ENCODE measurements at places on chromosomes 5 and 9. TPM values are rescaled to one million over a fixed set of nuclear protein-coding genes. Genes with fewer than 3 reads are reported as not detected.
A peak's percentile ranks its signal among the peaks of the same experiment; 100 is the strongest.

DNA sequence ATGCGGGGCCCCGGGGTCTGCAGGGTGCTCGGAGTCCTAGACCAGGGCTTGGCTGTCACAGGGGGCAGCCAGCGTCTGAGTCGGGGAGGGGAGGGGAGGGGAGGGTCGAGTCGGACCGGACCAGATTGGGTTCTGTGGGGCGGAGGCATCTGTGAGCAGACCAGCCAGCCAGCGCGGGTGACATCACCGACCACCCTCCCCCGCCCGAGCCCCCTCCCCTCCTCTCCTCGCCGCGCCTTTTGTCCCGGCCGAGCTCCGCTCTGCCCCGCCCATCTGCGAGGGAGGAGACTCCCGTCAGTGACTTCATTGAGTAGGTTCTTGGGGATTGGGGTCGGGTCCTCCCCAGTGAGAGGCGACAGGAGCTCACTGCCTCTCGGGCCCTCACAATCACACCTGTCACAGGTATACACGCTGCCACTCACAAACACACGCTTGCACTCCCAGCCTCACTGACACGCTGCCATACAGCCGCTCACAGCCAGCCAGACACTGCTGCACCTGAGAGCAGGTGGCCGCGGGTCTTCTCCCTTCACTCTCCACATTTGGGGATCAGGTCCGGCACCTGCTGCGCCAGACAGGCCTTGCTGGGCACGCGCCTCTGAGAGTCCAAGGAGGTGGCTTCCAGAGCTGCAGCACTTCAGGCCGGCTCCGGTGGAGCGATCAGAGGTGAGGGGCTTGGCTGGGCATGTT, 546 bp downstream of the DNAJB5 start:
- DNase-seq = peak; percentile 55
- H3K36me3 ChIP-seq = no peaks in the 10 kb centered on the region
- H3K4me1 ChIP-seq = peaks cover 56% of the 10 kb centered on the region

DNA sequence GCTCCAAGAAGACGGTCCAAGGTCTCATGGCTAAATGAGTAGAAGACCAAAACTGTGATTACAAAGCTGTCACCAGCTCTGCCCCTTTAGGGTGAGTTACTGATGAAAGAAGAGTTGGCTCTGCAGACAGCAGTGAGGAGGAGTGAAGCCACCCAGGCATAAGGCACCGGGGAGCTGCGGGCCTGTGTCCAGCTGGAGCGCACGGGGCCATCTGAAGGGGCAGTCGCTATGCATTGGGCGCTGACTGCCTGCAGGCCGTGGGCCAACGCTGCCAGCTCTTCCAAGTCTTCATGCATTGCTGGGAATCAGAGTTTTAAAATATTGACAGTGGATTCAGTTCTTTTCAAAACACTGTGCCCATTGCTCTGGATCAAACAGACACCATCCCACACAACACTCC, 70.3 kb downstream of the DAPK1 start:
- H3K36me3 ChIP-seq = no peaks in the 10 kb centered on the region
- H3K27ac ChIP-seq = no peak overlapping the region
- H3K4me1 ChIP-seq = no peaks in the 10 kb centered on the region
- no peak for DNase-seq

GRCh38 chr9:89352451-89352850, 34.2 kb downstream of the SECISBP2 start:
- H3K27ac ChIP-seq = peak overlapping the region; percentile 81
- H3K27me3 ChIP-seq = no peaks in the 10 kb centered on the region
- H3K4me3 ChIP-seq = no peak overlapping the region
- DNase-seq = no peak
- H3K36me3 ChIP-seq = peaks cover 70% of the 10 kb centered on the region
- peaks cover 34% of the 10 kb centered on the region for H3K4me1 ChIP-seq

GRCh38 chr5:105945203-105945972, 1725.3 kb downstream of the EFNA5 start:
- H3K27me3 ChIP-seq = no peaks in the 10 kb centered on the region
- no peak overlapping the region for H3K27ac ChIP-seq
- H3K4me3 ChIP-seq = no peak overlapping the region
- H3K36me3 ChIP-seq = no peaks in the 10 kb centered on the region
- no peak for DNase-seq
- H3K4me1 ChIP-seq = no peaks in the 10 kb centered on the region

DNA sequence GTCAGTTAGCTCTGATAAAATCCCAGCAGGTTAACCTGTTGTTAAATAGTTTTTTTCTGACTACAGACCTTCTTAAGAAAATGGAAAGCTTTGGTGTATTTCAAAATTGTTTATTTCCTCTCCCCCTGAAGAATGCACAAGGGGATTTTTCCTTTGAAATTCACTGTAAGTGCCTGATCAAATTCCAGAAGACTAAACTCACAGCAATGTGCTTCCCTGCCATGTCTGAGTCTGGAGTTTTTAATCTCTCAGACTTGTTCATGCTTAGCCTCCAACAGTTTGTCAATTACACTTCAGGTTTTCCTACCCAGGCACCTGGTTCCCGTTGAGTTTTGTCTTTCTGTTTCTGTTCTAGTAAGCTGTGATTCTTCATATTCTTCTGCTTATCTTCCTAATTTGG, 961.6 kb upstream of the CDH18 start:
- no peaks in the 10 kb centered on the region for H3K4me1 ChIP-seq

GRCh38 chr5:68304421-68305052, 89.0 kb downstream of the PIK3R1 start:
- peaks cover under 1% of the 10 kb centered on the region for H3K27me3 ChIP-seq
- H3K4me3 ChIP-seq = no peak overlapping the region
- H3K27ac ChIP-seq = no peak overlapping the region
- peaks cover 19% of the 10 kb centered on the region for H3K36me3 ChIP-seq
- no peak for DNase-seq

DNA sequence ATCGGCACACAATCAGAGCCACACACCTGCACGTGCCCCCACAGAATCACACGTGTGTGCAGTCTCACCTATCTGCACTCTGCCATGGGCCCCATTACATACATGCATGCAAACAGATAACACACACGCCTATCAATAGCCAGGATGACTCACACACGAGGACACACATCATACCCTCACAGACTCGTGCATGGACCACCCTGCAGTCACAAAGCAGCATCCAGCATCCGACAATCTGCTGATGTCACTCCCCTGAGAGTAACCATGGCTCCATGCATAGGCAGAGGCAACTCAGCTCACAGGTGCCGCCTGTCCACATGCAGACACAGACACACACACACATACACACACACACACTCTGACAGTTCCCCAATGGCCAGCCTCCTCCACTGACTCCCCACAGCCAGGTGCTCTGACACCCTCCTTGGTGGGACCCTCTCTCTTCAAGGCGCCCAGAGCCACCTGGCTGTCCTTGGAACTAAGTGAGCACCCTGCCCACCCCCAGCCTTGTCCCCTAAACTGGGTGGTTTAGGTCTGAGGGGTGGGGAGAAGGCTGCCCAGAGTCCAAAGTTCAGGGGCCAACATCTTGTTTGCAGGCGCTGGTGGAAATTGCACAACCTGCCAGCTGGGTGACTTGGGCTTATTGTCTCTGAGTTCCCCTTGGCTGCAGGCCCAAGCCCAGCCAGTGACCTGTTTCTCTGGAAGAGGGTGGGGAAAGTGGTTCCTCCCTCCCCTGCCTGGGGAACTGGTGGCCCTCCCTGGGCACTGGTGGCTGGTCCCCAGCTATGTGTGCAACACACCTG, 34.6 kb upstream of the NEK6 start:
- H3K36me3 ChIP-seq = no peaks in the 10 kb centered on the region
- no peak for DNase-seq
- peaks cover 11% of the 10 kb centered on the region for H3K27me3 ChIP-seq
- peaks cover 31% of the 10 kb centered on the region for H3K4me1 ChIP-seq
- H3K4me3 ChIP-seq = no peak overlapping the region
- peak overlapping the region; percentile 32 for H3K27ac ChIP-seq

GRCh38 chr5:136522217-136522956, 157.0 kb upstream of the TRPC7 start:
- H3K27me3 ChIP-seq = no peaks in the 10 kb centered on the region
- no peak overlapping the region for H3K27ac ChIP-seq
- no peak overlapping the region for H3K4me3 ChIP-seq
- H3K4me1 ChIP-seq = no peaks in the 10 kb centered on the region

- H3K36me3 ChIP-seq = no peaks in the 10 kb centered on the region
- no peak for DNase-seq
- no peaks in the 10 kb centered on the region for H3K4me1 ChIP-seq
- H3K27ac ChIP-seq = no peak overlapping the region
- H3K4me3 ChIP-seq = no peak overlapping the region
Measured at GRCh38 chr5:178762391-178762790, 31.9 kb upstream of the ZNF354A start.

DNA sequence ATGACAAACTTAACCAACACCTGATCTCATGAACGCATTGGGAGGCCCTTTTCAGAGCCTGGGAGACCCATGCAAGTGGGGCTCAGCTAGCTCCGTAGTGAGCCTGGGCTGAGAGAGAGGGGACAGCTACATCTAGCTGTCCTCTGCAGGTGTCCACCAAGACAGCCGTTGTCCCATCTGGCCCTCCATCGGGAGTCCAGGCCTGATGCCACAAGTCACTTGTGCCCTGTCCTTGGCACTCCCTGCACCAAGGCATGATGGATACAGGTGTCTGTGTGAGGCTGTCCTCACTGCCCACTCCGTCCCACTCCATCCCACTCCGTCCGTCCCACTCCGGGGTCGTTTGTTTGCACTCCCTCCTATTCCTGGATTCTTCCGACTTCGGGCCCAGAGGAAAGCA, 2.5 kb upstream of the EDF1 start:
- DNase-seq = no peak
- H3K36me3 ChIP-seq = peaks cover 7% of the 10 kb centered on the region
- peaks cover 19% of the 10 kb centered on the region for H3K4me1 ChIP-seq
- H3K27me3 ChIP-seq = no peaks in the 10 kb centered on the region

GRCh38 chr5:16265141-16265540, 85.5 kb upstream of the MARCHF11 start:
- H3K27ac ChIP-seq = no peak overlapping the region
- no peaks in the 10 kb centered on the region for H3K4me1 ChIP-seq
- no peak overlapping the region for H3K4me3 ChIP-seq
- DNase-seq = no peak

- no peak overlapping the region for H3K4me3 ChIP-seq
- H3K4me1 ChIP-seq = peaks cover 45% of the 10 kb centered on the region
- peaks cover 72% of the 10 kb centered on the region for H3K36me3 ChIP-seq
- H3K27ac ChIP-seq = peak overlapping the region; percentile 3
Measured at GRCh38 chr5:151199581-151200185, 24.2 kb downstream of the CCDC69 start.

DNA sequence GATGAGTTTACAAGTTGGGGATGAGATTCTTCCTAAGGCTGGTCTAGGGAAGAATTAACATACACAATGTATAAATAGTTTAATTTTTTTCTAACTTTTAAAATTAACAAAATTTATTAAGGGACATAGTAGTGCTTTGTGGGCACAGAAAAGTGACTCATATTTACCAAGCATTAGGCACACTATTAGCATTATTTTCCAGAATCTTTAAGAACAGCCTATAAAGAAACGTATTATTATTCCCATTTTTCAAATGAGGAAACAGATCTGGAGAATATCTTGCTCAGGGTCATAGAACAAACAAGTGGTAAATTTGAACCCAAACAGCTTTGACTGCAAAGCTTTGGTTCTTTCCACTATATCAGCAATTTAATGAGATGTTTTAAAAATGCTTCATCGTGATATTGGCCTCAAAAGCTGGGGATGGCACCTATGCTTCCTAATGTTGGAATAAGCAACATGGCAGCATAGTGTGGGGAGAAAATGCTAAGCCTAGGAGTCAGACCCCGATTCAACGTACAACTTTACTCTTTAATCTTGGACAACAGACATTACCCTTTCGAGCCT, 55.9 kb downstream of the ABCA1 start:
- DNase-seq = no peak
- no peaks in the 10 kb centered on the region for H3K36me3 ChIP-seq
- no peak overlapping the region for H3K27ac ChIP-seq

- no peak overlapping the region for H3K27ac ChIP-seq
- H3K36me3 ChIP-seq = no peaks in the 10 kb centered on the region
- no peaks in the 10 kb centered on the region for H3K27me3 ChIP-seq
Measured at GRCh38 chr5:23257656-23258055, 249.8 kb upstream of the PRDM9 start.

DNA sequence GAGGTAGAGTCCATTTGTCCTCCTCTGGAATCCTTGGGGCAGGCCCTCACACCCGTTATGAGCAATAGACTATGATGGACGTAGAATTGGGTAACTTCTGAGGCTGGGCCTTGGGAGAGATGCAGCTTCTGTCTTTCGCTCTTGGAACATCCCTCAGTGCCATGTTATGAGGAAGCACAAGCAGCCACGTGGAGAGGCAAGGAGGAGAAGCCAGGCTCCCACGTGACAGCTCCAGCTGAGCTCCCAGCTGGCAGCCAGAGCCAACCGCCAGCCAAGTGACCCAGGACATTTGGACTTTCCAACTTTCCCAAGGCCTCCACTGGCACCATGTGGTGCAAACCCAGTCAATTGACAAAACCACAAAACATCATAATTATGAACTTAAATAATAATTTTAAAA, 43.0 kb upstream of the BOD1 start:
- no peak overlapping the region for H3K4me3 ChIP-seq
- H3K27me3 ChIP-seq = no peaks in the 10 kb centered on the region
- DNase-seq = no peak
- H3K27ac ChIP-seq = no peak overlapping the region
- no peaks in the 10 kb centered on the region for H3K36me3 ChIP-seq

DNA sequence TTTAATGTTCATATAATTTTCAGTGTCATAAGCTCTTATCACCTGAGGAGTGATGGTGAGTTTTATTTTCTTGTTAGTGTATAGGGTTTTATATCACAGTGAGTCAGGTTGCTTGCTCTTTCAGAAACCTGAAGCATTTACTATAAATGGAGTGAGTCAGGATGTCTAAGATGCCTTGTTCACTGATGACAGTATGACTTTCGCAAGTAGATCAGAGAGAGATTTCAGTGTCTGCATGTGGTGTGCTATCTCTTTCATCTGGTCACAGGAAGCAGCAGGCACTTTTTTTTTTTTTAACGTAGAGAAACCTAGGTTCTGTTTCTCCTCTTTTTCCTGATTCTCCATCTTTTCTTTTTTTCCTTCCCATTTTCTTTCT, 237.1 kb downstream of the DMRTA1 start:
- H3K27me3 ChIP-seq = no peaks in the 10 kb centered on the region
- no peaks in the 10 kb centered on the region for H3K4me1 ChIP-seq
- no peak overlapping the region for H3K4me3 ChIP-seq
- no peak for DNase-seq
- H3K27ac ChIP-seq = no peak overlapping the region

DNA sequence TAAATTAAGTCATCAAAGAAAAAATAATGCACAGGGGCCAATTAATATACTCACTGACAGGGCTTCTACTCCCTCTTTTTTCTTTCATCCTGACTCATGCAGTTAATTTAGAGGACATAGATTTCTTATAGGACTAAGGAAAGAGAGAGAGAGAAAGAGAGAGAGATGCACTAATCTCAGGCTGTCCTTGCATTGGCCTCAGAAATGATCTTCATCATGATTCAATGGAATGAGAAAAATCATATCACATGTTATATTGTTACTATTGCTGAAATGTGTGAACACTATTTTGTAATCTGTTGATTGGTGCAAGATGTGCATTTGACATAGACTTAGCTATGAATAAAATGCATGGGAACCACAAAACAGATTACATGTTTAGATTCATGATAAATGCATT, 608.3 kb upstream of the NUDT12 start:
- H3K27me3 ChIP-seq = no peaks in the 10 kb centered on the region
- H3K4me1 ChIP-seq = no peaks in the 10 kb centered on the region
- no peak overlapping the region for H3K27ac ChIP-seq

The FRMD3 gene
- total RNA-seq = 0.74 TPM

The PSD2 gene
- not detected for total RNA-seq

The FYB1 gene
- 215 TPM for total RNA-seq

The HMCN2 gene
- total RNA-seq = not detected

The FREM1 gene
- total RNA-seq = not detected

The DOCK2 gene
- 320 TPM for total RNA-seq

The CACNA1B gene
- total RNA-seq = not detected

The F2R gene
- 7.9 TPM for total RNA-seq

The INSL4 gene
- total RNA-seq = not detected
